ENCODE measurements at places on chromosomes 5 and 9.

- no peak for DNase-seq
These were observed 98.9 kb upstream of the FCN2 start for GRCh38 chr9:134781591-134782302.

DNA sequence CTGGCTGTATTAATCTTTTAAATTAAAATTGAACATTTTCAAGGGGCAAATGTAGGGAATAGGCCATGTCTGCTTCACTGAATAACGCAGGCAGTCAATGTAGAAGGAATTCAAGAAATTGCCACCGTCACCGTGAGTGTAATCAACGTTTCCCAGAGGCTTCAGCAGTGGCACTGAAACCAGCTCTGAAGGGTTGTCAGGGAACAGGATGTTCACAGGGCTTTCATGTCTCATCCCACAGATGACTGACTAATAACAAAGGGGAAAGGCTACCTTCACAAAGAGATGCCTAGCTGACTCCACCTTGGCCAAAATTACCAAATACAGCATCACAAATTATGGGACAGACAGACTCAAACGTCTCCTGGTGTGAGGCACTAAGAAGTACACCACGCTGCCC lies 70.4 kb upstream of the SIMC1 start:
- no peak for DNase-seq

- DNase-seq: no peak
These were observed 8.3 kb upstream of the DDX41 start for GRCh38 chr5:177524941-177525655.

DNA sequence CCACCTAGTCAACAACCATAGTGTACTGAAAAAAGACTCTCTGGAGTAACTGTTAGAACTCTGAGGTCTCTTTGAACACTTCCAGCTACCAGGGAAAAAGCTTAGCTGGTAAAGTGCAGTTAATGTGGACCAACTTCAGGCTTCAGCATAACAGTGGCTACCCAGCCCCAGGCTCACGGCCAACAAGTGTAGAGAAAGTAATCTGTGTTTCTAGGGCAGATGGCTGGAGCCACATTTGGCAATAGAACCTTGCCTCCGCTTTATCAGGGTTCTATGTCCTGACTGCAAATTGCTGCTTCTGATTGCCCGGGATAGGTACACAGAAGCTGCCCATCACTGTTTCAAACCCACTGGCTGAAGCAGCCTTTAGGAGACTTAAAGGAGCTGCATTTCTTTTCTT lies 76.0 kb upstream of the SIMC1 start:
- DNase-seq: no peak

GRCh38 chr5:105872569-105873270 lies 1798.0 kb downstream of the EFNA5 start:
- no peak for DNase-seq

GRCh38 chr9:114503522-114504340 lies 1.5 kb downstream of the WHRN start:
- no peak for DNase-seq

GRCh38 chr5:111628901-111629300 lies 116.6 kb upstream of the STARD4 start:
- no peak for DNase-seq

GRCh38 chr9:3397766-3398165 lies 128.0 kb downstream of the RFX3 start:
- no peak for DNase-seq

- DNase-seq: peak; percentile 35
These were observed 50.2 kb upstream of the RNF38 start for GRCh38 chr9:36450110-36450732.

- DNase-seq: peak; percentile 8
These were observed 7.6 kb upstream of the FAM240B start for GRCh38 chr9:38727497-38728001.

DNA sequence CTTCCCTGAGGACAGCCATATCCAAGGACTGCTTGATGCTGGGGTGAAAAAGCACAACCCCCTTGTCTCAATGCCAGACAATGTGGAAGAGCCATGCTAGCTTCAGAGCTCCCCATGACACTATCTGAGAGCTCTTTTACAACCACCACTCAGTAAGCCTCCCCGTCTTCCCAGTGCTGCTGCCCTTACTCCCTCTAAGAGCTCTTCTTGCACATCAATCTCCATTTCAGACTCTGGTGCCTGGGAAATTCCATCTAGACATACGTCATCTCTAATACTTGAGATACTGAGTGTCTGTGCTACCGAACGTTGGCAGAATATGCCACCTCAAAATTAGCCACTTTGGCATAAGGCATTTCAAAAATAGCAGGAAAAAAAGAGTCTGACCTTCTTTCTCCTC lies 94.5 kb downstream of the EDIL3 start:
- no peak for DNase-seq

DNA sequence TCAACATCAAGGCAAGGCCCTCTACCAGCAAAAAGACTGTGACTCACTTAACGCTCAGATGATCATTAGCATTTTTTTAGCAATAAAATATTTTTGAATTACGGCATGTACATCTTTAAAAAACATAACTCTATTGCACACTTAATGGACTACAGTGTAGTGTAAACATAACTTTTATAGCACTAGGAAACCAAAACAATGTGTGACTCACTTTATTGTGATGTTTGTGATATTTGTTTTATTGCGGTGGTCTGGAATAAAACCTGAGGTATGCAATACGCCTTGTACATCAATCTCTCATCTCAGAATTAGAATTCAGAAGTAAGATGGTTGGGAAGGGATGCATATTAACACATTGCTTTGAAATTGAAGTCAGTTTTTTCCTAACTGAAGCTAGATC lies 106.9 kb upstream of the PTCH1 start:
- DNase-seq: no peak

DNA sequence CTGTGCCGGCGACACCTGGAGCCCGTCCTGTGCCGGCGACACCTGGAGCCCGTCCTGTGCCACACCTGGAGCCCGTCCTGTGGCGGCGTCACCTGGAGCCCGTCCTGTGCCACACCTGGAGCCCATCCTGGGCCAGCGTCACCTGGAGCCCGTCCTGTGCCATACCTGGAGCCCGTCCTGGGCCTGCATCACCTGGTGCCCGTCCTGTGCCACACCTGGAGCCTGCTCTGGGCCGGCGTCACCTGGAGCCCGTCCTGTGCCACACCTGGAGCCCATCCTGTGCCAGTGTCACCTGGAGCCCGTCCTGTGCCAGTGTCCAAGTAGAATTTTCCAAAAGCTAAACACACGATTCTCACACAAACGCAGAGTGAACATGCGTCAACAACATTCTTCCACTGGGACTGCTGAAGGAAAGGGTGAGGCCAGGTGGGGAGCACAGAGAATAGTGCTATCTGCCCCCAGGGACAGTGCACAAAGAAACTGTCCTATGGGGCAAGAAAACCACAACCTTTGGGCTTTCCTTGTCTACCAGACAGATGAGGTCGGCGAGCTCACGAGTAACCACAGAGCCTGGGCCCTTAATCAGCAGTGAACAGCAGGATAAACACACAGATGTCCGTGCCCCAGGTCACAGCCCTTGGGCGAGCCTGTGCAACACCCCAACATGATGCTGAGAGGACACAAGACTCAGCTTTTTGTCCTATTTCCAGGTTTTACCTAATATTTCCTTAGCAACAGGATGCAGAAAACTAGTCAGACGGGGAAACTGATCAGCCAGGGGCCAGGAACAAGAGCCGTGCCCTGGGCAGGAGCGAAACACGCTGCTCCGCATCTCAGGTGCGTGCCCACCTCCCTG lies 7.9 kb downstream of the QSOX2 start:
- DNase-seq: no peak

DNA sequence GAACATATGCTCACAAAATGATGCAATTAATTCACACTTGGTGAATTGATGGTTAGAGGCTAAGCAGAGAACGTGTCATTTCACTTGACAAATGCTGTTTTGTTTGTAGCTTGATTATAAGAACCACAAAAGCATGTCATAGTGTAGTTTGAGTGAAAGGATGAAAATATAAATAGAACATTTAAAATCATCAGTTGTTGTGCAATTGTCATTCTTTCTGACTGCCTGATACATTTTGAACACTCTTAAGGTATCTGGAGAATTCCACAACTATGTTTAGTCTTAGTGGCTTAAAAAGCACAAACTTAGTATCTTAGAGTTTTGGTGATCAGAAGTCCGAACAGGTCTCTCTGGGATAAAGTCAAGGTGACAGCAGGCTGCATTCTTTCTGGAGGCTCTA lies 129.4 kb downstream of the BASP1 start:
- no peak for DNase-seq

DNA sequence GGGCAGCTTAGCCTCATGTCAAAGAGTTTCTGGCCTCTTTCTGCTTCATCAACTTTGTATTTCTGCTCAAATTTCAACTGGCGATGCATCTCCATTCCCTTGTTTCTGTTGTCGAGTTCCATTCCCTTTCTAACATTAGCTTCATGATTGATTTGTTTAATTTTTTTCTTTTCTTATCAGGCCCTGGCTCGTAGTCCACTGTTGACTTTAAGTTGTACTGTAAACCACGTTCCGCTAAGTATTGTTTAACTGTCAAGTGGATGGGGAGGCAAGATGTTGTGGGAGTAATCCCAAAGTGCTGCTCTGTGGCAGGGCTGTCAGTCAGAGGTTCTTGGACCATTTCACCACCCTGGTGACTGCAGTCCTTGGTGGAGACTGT lies 309.1 kb downstream of the PSAT1 start:
- no peak for DNase-seq

GRCh38 chr5:173472164-173472563 lies 143.9 kb upstream of the STC2 start:
- no peak for DNase-seq
